AG10803 (cell line): ENCODE measurements at places on chromosomes 11 and 22.

- no peak for DNase-seq
Observed at GRCh38 chr11:93393386-93393785, 62.8 kb downstream of the DEUP1 start.

GRCh38 chr11:65651589-65652510, 10.9 kb downstream of the RELA start:
- DNase-seq = no peak

- DNase-seq = no peak
Observed at GRCh38 chr11:92752122-92752521, 217.3 kb upstream of the MTNR1B start.

DNA sequence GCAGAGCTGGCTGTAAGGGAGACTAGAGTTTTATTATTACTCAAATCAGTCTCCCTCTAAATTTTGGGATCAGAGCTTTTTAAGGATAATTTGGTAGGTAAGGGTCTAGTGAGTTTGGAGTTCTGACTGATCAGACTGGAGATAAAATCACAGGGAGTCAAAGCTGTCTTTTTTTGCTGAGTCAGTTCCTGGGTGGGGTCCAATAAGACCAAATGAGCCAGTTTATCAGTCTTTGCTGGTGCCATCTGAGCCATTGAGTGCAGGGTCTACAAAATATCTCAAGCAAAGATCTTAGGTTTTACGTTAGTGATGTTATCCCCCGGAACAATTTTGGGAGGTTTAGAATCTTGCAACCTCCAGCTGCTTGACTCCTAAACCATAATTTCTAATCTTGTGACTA, 935.1 kb upstream of the RAG2 start:
- no peak for DNase-seq

DNA sequence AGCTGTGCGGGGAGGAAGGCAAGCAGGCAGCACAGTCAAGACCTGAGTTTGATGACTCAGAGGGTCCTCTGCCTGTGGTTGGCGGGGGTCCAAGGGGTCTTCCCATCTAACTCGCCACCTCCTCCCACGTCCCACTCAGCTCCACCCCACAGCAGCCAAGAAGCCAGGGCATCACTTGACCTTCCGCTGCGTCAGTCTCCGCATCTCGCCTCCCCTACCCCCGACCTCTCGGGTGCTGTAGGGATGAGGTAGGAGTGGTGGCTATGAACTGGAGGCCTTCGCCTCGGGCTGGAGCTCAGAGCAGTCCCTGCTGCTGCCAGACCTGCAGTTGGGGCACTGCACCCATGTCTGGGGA, 90.6 kb downstream of the CDKN1C start:
- no peak for DNase-seq

DNA sequence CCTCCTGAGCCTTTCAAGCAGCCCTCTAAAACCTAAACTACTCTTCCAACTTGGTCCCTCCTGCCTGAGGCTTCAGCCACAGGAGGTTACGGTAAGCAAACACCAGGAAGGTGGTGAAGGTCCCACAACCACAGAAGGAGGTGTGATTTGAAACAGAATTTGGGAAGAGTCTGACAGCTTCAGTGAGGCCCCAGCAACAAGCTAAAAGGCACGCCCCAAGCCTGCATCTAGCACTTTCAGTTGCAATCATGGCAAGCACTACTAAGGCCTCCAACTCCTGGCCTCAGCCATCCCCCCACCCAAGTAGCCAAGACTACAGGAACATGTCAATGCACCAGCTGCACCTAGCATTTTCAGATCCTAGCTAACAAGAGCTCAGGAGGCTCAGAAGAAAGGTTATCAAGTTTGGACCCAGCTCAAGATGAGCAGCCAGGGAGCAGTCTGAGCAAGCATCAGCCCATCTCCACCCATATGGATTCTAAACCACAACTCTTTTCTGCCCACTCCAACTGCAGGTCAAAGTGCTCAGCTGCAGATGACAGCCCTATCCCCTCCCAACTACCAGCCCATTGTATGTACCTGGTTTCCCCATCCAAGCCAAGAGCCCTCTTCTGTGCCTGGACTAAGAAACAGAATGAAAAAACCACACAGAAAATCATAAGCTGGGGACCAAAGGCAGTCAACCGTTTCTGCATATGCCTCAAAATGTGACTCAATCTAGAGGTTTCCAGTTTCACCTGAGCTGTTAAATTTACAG, 10.4 kb upstream of the AHNAK start:
- no peak for DNase-seq
